Dermis blood vessel endothelial cell (primary cell): ENCODE measurements at places on chromosomes 1 and 21. TPM values are rescaled to one million over a fixed set of nuclear protein-coding genes. Genes with fewer than 3 reads are reported as not detected.

DNA sequence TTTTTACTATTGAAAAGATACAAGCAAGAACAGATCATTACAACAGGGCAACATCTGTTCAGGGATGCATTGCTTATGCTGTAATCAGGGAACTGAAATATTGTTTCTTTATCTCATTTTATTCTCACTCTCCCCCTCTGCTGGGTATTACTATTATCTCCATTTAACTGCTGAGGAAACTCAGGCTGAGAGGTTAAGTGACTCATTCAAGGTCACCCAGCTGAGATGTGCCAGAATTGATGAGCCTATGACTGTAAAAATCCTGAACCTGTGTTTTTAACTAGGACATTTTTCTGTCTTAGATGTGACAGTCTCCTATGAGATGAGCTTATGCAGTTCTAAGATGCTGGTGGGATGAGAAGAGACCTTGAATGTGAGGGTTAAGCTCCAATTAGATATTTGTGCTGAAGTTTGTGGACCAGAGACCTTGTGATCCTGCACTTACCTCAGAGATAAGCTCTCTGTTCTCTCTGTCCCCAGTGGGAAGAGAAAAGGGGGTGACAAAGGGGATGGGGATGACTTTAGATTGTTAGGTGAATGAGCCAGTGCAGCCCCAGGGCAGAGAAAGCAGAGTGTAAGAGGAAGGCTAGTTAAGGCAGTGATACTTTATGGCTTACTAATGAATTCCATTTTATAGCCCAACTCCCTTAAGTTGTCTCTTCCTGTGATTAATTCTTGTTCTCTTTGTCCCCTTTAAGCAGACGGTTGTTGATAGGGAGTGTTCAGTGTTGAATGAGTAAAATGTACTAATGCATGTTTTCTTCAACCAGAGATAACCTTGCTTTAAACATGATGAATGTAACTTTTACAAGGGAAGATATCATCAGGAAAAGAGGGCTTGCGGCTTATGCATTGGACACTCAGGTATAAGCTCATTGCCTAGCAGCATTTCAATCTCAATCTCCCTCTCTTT is 111.4 kb downstream of the HLX start:
- DNase-seq = peak; percentile 81

- no peak for DNase-seq
Measured at GRCh38 chr1:231122143-231122542, 39.7 kb upstream of the TRIM67 start.

IVL gene
- not detected in 2 replicates for total RNA-seq

- DNase-seq = peak; percentile 95
Measured at GRCh38 chr1:181021811-181022434, 747 bp downstream of the STX6 start.

ZBTB8A gene
- 11.3 and 12.6 TPM in 2 replicates for total RNA-seq

OVAAL gene
- not detected in 2 replicates for total RNA-seq

PLA2G2C gene
- not detected in 2 replicates for total RNA-seq

GRCh38 chr1:233459470-233459945 is 132.0 kb downstream of the MAP3K21 start:
- no peak for DNase-seq

SMIM1 gene
- 0.56 and 1.5 TPM in 2 replicates for total RNA-seq

DNA sequence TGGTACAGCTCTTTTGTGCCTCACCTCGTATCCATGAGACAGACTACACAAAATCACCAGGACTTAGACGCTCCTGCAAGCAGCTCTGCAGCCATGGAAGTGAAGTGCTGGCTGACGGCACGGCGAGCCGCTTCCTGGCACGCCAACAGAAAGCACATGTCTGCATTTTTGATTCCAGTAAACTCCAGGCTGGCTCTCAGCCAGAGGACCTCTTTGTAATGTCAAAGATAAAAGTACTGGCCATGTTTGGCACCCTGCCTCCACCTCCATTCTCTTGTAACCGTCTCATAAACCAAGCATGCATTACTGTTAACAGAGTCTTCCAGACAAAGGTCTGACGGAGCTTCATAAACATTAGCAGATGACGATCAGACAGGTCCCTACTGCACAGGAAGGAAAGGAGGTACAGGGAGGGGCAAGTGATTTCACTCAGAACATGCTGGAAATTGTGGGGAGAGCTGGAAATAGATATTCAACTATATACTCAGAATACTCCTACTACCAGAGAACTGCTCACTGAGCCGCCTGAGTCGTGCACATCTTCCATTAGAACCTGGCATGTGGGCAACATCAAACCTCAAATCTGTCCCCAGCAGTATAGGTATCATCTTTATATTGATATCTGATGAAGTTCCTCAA is 632.0 kb downstream of the SMYD3 start:
- peak; percentile 95 for DNase-seq

GRCh38 chr1:20837554-20838192 is 50.6 kb upstream of the HP1BP3 start:
- DNase-seq = no peak

DNA sequence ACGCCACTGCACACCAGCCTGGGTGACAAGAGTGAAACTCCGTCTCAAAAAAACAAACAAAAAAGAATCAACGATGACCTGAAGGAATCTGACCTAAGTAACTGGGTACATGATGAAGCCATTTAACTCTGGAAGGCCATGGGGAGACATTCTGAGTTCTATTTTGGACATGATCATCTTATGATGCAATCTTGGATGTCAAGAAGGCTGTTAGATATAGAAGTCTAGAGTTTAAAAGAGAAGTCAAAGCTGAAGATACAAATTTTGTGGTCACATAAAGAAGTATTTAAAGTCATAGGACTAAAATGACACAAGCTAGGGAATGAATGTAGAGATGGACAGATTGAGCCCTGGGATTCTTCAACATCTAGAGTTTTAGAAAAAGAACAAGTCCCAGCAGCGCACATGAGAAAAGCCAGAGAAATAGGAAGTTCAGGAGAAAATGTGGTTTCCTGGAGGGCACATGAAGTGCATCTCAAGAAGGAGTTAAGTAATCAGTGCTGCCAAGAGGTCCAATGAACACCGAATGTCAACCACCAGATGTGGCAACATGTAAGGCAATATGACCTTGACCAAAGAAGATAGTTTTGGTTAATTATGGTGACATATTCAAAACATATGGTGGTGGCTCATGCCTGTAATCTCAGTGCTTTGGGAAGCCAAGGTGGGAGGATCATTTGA is 26.8 kb downstream of the ELK4 start:
- DNase-seq = no peak

- no peak for DNase-seq
Measured at GRCh38 chr1:158454537-158454936, 7.1 kb upstream of the OR10K1 start.
